ENCODE measurements at places on chromosomes 5 and 9. TPM values are rescaled to one million over a fixed set of nuclear protein-coding genes. Genes with fewer than 3 reads are reported as not detected.

- no peak for DNase-seq
These were observed 171.3 kb downstream of the APBA1 start for GRCh38 chr9:69500896-69501295.

PPP6C gene
- total RNA-seq, result 24.7 TPM

- DNase-seq, result no peak
These were observed 77.6 kb downstream of the UGCG start for GRCh38 chr9:111974092-111974681.

- DNase-seq, result no peak
These were observed 3.1 kb downstream of the LCN1 start for GRCh38 chr9:135524130-135524861.

DNA sequence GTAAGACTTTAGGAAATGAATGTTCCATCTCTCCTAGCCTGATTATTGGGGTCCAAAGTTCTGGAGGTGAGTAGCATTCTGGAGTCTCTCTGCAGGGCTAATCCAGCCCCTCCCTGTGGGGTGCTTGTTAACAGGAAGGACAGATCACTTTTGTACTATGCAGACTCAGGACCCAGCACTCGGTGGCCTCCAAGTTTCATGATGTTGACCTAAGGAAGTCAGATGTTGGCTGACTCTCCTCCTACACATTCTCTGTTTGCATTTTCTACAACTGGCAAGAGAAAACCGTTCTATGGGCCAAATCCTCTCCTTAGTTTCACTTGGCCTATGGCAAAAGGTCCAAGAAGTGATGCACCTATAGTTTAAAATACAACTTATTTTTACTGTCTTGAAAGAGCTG is 5.5 kb upstream of the PDE8B start:
- DNase-seq, result no peak

IL13 gene
- total RNA-seq, result not detected

DNA sequence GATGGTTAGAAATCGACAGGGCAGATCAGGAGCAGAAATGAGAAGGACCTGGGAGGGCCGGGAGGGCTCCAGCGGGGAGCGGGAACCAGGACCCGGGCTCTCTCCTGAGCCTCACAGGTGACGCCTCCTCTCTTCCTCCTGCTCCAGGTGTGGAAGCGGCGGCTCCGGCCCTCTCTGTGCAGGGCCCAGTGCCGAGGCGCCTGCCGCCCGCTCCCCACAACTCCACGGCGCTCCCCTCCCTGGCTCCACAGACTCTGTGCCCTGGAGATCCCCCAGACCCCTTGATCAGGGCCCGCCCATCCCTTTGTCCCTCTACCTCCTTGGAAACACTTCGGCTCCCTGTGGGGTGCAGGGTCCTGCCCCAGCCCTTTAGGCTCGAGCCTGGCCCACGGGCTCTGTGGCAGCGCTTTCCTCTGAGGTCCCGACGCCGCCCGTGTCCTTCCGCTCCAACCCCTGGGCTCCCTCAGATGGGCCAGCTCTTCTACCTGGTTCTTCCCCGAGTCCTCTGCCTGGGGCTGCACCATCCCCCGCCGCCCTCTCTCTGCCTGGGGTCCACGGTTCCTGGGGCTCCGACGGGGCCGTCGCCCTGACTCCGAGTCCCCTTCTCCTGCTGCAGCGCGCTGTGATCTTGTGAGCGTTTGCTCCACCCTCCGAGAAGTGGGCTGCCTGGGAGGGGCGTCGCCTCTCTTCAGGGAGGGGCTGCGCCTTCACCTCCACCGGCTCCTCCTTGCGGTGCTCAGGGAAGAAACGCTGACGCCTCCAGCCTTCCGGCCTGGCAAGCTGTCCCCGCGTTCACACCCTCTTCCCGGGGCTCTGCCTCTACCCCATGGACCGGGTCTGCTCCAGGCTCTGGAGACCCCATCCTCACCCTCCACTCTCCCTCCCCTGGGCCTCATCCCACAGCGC is 22.4 kb upstream of the SLC6A3 start:
- no peak for DNase-seq

SOX30 gene
- not detected for total RNA-seq

CD74 gene
- total RNA-seq, result 126 TPM

GRCh38 chr5:177087398-177088005 is 787 bp downstream of the FGFR4 start:
- DNase-seq, result no peak

DNA sequence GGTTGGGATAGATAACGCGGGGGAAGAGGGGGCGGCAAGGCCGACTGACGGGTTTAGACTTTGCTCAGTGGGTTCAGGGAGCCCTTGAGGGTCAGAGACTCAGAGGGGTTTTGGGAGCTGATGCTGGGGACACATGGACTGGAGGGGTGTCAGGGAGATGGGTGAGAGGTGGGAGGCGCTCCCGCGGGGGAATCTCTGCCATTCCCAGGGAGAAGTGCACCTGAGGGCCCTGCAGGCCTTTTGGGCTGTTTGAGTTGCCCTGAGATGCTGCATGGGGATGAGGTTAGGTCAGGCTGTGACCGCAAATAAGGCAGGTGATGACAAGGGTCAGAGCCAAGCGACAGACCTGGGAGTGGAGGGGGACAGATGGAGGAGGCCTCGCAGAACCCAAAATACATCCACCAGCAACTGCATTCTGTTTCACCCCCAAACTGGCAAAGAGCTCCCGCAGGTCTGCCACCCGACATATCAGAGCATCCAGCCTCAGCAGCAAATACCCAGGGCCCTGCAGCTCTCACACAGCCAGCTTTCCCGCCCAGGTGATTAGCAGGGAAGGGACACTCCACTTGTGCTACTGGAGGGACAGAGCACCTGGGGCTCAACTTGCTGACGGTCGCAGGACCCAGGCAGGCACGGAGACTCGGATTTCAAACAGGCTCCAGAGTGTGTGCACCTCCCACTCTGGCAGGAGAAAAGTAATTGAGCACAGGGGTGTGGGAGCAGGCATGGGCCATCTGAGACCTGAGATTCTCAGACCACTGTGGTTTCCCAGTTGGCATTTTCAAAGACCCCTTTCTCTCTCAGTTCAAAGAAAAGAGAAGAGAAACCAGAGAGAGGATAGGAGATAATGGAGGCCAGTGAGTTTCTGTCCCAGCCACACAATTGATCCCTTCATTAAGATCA is 26.4 kb downstream of the TMOD1 start:
- DNase-seq, result no peak

DNA sequence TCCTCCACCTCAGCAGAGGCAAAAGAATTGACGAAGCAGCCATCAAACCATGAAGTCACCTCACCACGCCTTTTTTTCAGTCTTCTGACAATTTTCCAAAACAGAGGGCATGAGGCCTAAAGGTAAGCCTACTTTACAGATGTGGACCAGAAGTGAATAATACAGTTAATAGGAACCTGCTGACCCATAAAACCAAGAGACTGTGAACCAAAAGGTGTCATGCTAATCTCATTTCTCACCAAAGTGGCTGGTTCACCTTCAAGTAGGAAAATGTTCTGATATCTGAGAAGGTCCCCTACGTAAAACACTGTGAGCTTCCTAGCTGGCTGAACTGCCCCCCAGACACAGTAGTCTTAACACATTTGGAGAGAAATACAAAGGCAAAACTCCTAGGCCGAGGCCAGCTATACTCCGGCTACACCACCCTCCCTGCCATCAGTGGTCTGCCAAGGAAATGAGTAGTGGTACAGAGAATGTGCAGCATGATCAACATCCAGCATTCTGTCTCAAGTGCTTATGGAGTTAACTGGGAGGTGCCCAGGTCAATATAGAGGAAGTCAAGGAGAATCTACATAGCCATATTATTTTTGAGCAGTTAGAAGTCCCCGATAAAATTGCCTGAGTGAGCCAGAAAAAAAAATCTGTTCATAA is 19.3 kb upstream of the F2RL2 start:
- DNase-seq, result no peak

KIF4B gene
- not detected for total RNA-seq

- DNase-seq, result no peak
These were observed 42.3 kb downstream of the ROR2 start for GRCh38 chr9:91907484-91908292.

PCDHGB3 gene
- 1.3 TPM for total RNA-seq

DNA sequence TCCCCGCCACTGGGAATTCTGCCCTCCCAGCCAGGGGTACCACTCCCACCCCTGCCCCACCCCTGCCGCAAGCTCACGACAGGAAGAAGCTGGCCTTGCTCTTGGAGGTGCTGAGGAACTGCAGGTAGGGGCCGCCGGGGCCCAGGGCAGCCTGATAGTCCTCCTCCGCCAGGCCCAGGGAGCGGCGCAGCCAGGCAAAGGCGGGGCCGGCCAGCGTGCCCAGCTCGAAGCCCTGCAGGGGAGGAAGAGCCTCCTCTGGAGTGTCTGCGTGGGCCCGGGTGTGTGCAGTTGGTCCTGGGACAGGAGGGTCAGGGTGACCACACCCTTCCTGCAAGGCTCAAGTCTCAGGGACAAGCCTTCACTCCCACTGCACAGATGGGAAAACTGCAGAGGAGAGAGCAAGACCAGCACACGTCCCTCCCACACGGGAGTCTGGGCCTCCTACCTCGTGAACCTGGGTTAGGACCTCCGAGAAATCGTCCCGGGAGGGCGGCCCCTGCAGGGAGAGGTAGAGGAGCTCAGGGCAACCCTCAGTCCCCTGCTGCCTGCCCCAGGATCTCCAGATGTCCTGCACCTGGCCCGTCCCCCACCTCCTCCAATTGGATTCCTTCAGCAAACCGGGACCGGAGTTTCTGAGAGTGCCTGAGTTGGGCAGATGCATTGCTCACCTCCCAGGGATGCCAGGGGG is 2.4 kb downstream of the PIP5KL1 start:
- no peak for DNase-seq

DNA sequence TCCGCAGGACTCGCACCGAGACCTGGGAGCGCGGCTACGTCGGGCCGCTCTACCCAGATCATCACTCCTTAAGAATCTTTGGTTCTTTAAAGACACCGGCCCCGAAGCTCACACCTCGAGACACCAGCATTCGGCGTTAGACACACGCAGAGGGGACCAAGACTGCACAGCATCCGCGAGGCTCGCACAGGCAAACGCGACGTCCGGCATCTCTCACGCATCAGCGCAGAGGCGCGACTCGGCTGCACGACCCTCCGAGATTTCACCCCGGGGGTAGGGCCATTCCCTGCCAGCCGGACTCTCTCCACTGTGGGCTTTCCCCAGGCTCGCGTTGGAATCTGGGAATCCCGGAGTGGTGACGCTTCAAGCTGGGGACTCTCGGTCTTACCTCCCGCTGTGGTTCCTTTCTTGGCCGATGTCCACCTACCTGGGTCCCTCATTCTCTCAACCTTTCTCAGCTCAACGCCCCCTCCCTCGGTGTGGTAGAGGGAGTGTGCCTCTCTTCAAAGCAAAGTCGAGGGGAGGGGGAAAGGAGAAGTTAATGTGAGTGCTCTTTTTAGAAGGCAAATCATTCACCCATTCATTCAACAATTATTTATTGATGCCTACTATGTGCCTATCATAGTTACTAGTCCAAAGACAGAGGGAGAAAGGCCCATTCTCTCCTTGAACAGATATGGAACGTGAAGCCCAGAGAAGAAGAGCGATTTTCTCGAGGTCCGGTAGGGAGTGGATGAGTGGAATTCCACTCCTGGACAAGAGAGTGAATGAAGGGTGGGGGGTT is 1.3 kb upstream of the HAND1 start:
- DNase-seq, result no peak

DNA sequence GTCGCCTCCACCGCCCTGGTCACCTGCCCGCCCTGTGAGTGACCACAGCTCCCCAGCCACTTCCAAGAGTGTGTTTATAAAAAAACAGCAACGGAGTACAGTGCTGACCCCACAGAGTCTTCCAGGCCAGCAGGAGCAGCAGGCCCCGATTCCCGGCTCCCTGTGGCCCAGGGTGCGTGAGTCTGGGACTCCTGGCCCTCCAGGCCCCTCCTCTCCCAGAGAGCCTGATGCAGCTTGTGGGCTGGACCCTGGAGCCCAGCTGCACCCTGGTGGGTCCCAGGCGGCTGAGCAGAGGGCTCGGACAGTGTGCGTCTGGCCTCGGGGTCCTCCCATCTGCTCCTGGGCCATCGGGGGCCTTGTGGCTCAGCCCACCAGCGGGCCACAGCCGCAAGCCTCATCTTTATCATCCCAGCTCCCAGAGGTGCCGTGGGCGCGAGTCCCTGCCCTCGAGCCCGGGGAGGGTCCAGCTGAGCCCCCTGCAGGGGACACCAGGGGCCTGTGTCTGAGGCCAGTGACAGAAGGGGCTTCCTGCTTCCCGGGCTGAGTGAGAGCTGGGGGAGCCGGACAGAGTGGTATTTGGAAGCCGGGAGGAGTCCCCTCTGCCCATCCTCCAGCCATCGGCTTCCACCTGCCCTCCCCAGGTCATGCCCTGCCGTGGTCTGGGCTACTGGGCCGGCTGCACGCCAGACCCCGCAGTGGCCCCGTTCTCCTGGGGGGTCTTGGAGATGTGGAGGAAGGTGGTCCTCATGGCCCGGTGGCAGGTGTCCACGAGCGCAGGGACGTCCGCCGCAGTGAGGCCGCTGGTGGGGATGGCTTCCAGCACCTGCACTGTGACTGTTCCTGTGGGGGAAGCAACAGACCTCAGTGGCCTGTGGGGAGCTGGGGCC is 10.6 kb downstream of the EGFL7 start:
- no peak for DNase-seq

DNA sequence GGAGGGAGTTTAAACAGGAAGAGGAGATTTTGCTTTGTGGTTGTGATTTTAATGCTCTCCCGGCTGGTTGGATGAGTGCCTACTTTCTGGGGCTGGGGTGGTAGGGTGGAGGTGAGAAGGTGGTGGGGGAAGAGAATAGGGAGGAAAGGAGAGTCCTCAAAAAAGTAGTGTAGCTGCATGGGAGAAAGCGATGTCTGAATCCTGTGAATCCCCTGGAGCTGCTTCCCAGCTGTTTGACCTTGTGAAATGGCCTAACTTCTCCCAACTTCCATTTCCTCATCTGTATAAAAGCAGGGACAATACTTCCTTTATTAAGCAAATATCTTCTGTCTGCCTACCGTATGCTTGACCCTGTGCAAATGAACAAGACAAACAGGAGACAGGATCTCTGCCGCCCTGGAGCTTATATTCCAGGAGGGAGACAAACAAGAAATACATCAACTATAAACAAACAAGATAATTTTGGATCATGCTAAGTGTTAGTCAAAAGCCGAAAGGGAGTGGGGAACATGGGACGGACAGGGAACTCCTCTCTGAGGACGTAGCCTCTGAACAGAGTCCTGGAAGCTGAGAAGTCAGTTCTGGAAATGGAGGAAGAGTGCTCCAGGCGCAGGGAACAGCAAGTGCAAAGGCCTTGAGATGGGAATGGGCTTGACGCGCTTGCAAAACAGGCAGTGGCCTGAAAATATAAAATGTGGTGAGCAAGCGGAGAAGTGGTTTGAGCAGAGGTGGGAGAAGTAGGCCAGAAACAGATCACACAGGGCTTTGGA is 103.5 kb downstream of the SPRY4 start:
- DNase-seq, result no peak

GRCh38 chr5:107242411-107243219 is 428.1 kb downstream of the EFNA5 start:
- no peak for DNase-seq

DNA sequence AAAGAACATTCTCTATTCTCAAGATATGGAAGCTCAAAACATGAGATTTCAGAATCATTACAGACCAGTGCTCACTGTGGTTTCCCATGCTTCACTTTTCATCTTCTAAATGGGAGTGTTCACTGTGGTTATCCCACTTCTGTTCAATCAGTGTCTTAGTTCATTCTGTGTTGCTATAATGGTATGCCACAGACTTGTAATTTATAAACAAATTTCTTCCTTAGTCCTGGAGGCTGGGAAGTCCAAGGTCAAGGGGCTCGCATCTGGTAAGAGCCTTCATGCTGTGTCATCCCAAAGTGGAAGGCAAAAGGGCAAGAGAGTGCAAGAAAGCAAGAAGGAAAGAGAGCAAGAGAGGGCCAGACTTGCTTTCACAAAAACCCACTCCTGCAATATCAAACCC is 146.3 kb downstream of the TTC39B start:
- DNase-seq, result no peak
